ENCODE measurements at places on chromosomes 12 and 14.

GRCh38 chr12:44127966-44128710, 292.3 kb downstream of the TMEM117 start:
- DNase-seq: no peak

GRCh38 chr12:90244232-90244631, 535.6 kb upstream of the ATP2B1 start:
- DNase-seq: no peak

GRCh38 chr14:22882529-22883172, 371 bp upstream of the REM2 start:
- DNase-seq: no peak

- DNase-seq: no peak
Observed at GRCh38 chr14:32332415-32333316, 3.6 kb downstream of the AKAP6 start.

DNA sequence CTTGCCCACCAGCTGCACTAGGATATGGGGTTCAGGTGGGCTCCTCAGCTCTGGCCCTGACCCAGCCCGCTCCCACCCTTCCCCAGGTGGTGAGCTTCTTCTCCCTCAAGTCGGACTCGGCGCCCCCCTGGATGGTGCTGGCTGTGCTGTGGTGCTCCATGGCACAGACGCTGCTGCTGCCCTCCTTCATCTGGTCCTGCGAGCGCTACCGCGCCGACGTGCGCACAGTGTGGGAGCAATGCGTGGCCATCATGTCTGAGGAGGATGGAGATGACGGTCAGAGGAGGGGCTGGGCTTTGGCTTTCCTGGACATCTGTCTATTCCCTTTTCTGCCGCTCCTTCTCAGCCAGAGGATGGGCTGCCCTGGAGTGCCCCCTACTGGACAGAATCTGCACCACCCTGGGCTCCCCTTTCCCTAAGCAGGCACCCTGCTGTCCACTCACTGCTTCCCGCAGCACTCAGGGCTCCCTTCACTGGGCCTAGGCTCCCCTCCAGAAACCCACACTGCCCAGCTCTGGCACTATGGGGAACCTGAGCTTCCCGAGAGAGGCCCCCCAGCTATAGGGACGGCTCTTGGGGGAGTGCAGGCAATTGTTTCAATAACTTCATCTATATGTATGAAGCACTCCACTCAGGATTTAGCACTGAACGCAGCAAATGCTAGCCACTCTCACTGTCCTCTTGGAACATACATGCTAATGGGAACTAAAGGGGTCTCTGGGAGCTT, 2.6 kb upstream of the P3H3 start:
- no peak for DNase-seq

DNA sequence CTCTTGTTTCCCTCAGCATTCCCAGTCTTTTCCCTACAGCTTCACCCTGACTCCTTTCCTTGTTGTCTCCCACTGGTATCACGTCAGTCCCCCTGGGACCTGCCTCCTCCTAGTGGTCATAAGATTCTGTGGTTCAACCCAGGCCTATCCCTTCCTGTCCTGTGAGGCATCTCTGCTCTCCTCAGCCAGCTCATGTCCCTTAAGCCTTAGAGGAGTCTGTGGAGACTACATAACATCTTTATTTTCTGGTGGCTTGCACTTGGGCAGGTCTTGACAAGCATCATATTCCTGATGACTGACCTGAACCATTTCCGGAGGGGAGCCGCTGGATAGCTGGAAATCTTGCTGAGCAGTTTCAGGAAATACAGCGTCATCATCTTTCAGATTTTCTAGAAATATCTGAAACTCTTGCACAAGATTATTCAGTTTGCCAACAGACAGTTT, 688 bp downstream of the C12orf71 start:
- no peak for DNase-seq

Data from non-pigmented ciliary epithelial cell (primary cell).